Ovary (tissue), 10 donors: ENCODE measurements at places on chromosomes 5 and 9.

DNA sequence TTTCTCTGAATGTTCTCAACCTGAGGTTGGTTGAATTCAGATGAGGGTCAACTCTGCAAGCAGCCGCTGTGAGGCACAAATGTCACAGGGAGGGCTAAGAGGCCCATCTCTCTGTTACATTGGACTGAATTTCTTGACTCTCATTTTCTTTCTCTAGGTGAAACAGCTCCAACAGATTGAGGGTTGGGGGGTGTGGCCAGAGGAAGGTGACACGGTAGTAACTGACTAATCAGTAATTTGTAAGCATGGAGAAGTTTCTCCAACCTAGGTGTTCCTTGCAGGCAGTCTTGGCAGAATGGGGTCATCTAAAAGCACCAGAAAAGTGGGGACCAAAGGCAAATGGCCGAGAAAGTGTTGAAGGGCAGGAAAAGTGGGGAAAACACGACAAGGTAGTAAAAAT lies 16.8 kb downstream of the CCT5 start:
- no peak for DNase-seq

DNA sequence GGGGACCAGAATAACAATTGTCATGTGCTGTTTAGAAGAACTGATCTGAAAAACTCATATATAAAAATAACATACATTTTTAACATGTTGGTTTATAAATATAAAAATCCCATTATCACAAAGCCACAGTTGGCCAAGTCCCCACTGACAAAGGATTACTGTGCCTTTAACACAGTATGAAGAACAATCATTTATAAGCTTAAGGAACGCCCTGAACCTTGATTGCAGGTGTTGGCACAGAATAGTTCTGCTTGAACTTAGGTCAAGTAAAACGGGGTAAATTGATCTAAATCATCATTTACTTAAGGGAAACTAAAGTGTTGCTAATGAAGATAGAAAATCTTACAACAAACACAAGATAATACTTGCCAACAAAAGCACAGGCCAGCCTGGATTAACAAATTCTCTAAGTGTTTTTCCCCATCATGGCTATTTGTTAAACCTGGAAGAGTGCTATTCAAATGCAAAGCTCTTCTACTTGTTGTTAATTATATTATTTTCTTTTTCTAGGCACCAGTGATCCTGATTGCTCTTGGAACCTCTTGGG lies 46.1 kb downstream of the ASTN2 start:
- no peak for DNase-seq

DNA sequence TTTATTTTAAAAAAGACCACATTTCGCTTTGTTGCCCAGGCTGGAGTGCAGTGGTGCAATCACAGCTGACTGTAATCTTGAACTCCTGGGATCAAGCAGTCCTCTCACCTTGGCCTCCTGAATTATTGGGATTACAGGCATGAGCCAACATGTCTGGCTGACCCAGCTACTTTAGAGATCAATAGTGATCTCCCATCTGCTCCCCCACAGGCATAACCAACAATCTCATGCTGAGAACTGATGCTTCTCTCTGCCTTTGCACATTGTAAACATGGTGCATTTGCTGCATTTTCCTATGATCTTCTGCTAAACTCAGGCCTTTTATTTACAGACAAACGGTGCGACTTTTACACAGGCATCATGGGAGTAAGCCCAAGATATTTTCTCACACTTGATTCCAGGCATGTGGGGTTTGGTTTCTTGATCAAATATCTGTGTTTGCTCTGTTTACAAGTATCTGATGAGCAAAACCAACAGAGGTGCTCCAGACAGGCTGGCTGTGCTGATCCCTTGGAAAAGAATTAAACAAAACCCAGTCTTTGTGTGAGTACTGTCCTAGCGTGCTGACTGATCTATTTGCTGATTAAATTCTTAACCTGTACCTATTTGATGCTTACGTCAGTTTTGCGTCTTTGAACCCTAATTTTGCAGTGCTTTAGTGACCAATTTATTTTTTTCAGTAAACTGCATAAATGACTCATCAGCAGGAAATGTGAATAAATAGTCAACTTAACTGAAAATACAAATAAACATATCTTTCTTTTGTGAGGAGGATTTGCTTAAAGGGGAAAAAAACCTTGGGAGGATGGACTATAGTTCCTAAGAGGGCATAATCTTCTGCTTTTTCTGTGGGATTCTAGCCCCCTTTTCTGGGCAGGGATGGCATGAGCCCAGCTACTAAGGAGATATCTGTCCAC lies 191.7 kb upstream of the NR3C1 start:
- DNase-seq: no peak

DNA sequence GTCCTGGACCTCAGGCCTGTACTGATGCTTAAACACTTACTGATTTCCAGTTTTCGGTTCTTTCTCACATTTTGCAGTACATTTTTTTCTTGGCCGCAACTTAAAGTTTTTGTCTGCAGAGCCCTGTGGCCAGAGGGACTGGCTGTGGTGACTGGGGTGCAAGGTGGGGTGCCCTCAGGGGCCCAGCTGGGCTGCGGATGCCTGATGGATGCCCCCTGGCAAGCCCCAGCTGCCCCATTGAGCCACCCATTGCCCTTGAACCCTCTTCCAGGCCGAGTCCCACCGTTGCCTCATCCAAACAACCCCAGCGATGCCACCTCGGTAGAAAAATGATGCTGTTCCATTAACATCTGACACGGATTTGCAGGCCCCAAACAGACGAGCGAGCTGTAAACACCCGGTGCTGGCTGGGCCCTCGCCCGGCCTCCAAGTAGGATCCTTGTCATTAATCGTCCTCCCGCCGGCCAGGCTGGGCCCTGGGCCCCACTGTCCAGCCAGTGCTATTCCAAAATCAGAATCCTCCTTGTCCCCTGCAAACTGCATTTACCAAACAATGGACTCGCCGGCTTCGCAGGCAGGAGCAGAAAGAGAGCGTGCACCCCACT lies 107.9 kb downstream of the PHF2 start:
- no peak for DNase-seq

DNA sequence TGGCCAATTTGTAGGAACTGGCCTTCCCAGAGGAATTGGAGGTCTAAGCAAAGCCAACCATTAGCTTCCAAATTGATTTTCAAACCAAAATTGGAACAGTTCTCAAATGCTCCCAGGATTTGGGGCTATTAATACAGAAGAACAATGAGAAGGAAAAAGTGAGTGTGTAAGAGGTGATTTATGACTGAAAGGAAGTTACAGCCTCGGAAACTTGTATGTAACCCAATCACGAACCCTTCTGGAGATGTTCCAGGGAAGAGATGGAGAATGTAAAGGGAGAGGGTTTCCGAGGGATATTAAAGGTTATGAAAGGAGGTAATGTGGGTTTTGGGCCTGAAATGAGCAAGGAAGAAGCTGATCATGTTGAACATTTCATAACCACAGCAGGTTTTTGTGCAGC lies 93.2 kb upstream of the CXCL14 start:
- DNase-seq: no peak

DNA sequence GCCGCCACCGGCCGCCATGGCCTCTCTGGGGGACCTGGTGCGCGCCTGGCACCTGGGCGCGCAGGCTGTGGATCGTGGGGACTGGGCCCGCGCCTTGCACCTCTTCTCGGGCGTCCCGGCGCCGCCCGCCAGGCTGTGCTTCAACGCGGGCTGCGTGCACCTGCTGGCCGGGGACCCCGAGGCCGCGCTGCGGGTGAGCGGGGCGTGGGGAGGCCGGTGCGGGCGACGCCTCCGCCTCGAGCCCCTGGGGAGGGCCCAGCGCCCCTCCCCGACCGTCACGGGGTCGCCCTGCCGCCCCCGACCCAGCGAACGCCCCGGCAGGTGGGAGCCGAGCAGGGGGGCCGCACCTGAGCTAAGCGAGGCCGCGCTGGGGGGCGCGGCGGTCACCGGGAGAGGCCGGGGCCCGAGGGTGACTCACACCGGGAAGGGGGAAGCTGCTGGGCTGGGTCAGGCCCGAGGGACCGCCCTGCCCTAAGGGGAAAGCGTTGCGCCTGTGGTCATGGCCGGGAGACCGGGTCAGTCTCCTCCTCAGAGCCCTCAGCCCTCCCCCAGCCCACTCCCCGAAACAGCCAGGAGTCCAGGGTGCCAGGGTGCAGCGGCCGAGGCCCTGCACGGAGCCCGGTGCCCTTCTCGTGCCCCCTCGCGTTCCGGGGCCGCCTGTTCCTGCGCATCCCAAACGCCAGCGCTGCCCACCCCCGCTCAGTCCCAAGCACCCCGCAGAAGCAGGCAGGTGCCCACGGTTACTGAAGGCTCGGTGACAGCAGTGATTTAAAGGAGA lies 510 bp downstream of the NOXA1 start:
- DNase-seq: peak; percentile 71

GRCh38 chr5:138953387-138954256 lies 78.5 kb upstream of the LRRTM2 start:
- DNase-seq: peak; percentile 87

DNA sequence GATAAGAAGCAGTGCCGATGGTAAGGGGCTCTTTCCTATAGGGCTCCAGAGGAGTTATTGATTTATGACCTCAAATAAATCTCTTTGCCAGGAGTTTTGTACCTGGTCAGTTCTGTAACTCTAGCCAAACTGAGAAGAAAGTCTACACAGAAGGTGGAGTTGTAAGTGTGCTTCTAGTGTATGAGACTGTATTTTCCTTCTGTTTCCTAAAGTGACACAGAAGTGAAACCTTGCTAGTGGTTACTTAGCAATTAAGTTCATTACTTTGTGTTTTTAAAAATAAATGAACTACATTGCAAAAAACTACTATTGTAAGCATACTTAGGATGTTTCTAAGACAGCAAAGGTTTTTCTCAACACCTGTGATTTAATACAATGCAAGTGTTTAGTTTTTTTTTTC lies 48.7 kb upstream of the ACTBL2 start:
- DNase-seq: no peak

DNA sequence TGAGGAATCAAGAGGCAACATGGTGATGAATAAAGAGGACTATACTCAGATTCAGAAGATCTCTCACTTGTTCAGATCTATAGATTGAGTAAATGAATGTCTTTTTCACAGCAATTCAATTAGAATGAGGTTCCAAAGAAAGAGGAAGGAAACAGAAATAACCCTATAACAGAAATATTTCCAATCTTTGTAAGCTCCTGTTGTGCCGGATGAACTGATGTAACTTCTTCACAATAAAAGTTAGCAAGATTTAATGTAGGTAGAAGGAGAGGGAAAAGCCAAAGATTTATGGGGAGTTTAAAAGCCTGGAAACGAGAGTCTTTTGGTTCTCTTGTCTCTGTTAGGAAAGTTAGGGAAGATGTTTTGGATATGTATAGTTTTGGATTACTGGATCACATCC lies 92.1 kb downstream of the PBX3 start:
- DNase-seq: no peak

DNA sequence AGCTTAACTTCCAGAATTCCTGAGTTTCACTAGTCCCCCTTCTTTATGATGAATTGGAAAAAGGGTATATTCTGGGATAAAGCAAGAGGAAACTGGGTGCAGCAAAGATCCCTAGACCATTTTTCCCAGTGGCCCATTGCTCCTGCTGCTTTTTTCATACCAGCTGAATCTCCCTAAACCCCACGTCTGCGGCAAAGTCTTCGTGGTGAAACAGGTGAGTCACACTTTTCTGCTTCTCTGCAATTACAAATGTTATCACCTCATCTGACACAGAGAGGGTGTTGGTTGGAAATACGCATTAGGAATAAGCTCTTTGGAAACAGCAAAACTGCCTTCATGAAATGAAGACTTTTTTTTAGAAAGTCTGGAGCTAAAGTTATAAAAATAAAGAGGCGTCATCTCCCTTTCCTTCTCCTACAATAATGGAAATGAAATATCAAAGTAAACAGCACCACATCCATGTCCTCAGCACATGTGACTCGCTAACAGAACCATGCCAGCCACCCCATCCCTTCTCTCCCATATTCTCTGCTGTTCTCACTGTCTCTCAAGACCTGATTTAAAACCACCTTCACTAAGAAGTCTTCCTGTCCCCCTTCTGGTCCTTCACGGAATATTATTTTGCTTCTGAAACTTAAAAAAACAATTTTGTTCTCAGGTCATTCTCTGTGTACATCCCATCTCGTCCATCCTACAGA lies 39.5 kb upstream of the GLRX start:
- no peak for DNase-seq

DNA sequence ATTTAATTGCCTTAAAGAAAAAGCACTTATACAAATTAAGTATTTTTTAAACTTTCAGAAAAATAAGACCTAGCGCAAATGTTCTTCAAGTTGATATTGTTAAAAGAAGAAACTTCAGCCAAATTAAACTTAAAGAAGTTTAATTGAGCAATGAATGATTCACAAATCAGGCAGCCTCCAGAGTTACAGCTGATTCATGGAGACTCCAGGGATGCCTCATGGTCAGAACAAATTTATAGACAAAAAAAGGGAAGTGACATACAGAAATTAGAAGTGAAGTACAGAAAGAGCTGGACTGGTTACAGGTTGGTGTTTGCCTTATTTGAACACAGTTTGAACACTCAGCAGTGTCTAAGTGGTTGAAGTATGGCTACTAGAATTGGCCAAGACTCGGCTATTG lies 60.3 kb downstream of the CDKN2A start:
- no peak for DNase-seq

DNA sequence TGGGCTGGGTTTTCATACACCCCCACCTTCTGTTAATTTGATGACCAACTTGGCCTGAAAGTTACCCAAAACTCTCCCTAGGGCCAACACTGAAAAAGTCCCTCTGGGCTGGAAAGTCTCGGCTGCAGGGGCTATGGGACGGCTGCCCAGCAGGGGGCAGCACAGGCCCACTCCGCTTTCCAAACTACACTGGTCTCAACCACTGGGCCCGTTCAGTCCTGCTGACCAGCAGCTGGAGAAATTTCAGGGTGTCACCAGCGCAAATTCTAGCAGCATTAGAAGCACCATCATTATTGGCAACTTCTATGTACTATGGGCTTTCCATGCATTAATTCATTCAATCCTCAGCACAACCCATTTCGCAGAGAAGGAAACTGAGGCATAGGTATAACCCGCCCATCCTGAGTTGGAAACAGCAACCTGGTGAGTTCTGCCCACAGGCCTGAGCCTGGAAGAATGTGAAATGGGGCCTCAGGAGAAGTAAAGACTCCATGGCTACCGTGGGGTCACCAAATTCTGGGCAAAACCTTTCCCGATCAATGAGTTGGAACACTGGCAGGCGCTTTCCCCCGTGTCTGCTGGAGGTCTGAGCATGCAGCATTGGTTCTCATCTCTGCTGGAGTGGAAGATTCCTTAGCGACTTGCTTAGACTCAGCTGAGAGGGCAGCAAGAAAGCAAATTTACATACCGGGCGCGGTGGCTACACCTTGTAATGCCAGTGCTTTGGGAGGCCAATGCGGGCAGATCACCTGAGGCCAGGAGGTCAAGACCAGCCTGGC lies 9.7 kb downstream of the ORM2 start:
- DNase-seq: peak; percentile 64

DNA sequence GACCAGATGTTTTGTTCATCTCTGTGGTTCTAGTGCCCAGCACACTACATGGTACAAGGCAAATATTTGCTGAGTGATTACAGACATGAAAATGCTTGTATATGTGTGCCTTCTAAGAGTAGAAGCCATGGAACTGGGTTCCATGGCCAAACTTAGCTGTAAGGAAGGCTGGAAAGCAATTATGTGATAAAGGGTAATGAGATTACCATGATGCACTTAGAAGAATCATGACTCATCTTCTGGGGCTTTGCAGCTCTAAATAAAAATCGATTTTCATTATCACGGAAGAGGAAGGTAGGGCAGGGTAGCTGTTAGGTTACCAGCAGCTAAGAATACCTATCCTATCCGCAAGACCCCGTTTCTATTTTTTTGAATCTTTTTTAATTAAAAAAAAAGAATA lies 28.0 kb downstream of the RFK start:
- no peak for DNase-seq

- DNase-seq: no peak
Observed at GRCh38 chr5:174259696-174260420, 214.4 kb downstream of the NSG2 start.
